ENCODE measurements at places on chromosomes 16 and 17.
A peak's percentile ranks its signal among the peaks of the same experiment; 100 is the strongest.

- no peak for DNase-seq
Observed at GRCh38 chr16:75271441-75272096, 20.1 kb upstream of the BCAR1 start.

DNA sequence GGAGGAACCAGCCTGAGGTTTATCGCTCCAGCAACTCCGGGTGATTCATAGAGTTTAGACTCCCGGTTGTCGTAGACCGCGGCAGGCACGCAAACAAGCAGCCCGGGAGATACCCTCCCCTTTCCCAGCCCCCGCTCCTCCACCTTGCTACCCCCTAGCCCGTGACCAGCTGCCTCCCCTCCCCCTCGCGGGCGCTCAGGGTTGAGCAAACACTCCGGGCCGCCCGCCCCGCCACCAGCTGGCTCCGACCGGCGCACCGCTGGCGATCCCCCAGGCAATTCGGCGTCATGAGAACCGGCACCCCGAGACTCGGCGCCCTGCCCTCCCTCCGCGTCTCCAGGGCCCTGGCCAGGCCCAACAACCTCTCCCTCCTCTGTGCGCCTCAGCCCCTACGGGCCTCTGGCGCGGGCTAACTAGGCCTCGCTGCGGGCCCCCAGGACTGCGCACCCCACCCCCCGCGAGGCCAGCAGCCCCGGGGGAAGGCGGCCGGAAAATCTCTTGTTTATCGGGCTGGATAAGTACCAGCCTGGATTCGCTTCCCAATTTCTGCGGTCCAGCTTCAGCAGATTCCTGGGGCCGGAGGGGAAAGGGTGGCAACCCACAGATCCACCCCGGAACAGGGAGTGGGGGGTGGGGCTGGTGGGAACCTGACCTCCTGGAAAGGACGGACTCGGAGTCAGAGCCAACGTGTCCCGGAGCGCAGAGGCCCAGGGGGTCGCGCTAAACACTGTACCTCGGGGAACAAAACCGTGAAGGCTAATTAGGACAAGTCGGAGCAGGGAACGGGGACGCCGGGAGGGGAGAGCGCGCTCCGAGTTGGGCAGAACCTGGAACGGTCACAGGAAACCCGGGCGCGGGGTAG lies 951 bp upstream of the GPRC5C start:
- DNase-seq = no peak

DNA sequence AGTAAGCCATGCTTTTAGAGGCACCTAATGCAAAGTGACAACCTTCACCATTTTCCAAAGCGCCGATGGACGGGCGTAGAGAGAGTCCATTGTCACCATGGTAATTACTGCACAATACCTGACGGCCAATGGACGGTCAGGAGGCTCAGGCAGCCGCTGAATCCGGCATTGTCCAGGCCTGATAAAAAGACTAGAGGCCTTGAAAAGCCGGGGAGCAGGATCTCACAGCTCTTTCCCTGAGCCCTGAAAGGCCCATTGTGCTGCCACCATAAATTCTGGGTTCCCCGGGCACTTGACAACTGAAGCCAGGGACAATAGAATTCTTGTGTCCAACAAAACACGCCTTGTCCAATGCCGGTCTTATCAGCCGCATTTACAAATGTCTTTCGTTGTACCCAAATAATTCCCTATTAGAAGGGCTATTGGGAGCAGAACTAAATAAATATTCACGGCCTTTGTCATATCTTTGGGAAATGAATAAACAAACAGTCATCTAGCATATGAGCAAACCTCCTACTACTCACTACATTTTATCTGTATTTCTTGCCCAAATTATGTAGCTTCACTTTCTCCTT lies 62.4 kb downstream of the CDH11 start:
- DNase-seq = no peak

- DNase-seq = no peak
Observed at GRCh38 chr17:32370426-32370825, 20.5 kb downstream of the ZNF207 start.

DNA sequence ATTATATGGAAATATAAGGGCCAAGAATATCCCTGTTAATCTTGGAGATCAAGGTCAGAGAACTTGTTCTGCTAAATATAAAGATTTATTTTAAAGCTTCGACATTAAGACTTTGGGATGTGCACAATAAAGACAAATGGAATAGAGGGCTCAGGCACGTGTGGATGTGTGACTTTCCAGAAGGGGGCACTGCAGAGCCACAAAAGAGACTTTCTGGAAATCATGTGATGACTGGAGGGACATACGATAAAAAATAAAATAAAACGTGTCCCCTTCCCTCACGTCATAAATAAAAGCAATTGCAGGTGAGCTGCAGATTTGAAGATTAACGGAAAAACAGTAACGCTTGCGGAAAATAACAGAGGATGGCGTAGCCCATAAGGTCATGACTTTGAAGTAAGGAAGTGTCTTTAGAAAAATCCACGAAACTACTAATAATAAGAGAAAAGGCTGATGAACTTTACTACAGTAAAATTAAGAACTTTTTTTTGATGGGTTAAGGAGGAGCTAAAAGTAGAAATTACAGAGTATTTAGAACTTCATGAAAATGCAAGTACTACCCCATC lies 9.4 kb upstream of the ENGASE start:
- DNase-seq = no peak

GRCh38 chr16:84044118-84044488 lies 1.5 kb upstream of the SLC38A8 start:
- DNase-seq = no peak

DNA sequence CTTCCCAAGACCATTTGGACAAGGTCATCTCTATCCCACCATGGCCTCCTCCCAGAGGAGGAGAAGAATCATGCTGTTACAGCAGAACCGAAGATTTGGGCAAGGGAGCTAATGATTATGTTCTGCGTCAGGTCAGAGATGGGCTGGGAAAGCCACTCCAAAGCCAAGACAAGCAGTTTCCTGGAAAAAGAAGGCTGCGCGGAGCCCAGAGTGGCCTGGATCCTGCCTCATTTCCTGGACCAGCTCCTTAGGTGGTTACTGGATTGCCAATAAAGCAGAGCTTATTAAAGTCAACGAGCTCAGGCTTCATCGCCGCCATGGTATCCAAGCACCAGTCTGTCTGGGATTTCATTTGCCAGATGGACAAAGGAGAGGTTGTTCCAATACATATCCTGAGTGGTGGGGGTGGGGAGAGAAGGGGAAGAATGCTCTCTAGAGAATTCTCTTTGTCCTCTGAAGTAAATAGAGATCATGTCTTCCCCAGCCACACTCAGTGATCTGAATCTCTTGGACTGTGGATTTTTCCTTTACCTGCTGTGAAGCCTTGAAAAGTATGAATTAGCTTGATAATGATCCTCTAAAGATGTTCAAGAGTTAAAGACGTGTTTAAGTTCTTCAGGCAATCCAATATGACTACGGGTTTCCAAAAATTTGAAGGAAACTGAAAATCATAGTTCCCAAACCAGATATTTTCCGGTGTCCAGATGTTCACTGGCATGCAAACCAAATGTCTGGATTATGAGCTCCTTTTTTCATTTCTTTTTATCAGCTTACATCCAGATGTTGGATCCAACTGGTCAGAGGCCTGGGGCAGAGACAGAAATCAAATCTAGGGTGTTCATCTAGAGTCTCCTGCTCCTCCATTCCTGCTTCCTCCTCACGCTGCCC lies 17.7 kb downstream of the PRAC1 start:
- no peak for DNase-seq

- no peak for DNase-seq
Observed at GRCh38 chr16:88886845-88887521, 20.5 kb upstream of the PABPN1L start.

DNA sequence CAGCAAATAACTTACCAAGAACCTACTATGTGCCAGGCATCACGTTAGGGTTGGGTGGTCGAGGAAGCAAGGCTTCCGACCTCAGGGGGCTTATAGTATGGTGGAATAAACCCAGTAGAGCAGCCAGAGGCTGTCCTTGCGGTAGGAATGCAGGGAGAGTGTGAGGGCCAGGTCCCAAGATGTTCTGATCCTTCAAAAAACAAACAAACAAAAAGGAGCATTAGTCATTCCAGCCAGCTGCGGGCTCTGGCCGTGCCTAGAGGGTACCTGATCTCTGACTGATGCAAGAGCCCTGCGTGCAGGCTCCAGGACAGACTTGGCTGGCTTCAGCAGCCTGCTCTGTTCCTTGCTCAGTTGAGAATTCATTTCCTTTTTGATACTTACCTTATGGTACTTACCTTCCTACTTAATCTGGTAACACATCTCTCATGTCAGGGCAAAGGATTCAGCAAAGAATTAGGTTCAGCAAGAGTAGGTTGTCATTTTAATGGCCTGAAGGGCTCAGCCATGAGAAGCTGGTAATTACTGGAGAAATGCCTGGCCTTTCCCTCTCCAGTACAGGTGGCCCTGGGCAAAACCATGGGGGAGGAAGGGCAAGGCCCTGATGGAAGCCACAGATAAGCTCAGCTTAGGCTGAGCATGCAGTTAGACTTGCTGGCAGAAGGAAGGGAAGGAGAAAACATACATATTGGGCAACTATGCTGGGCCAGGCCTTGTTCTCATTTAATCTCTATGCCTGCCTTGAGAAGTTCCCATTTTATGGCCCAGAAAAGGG lies 18.4 kb downstream of the CYB5D2 start:
- DNase-seq = peak; percentile 42
